Activated CD4-positive, alpha-beta T cell treated with anti-CD3 and anti-CD28 coated beads, Interleukin-2, amount 10 ng/mL, durations not matched to agents 7 days and 5 days (primary cell): ENCODE measurements at places on chromosomes 2 and 18.

- no peak overlapping the region for H3K27ac ChIP-seq
- no peak overlapping the region for H3K4me3 ChIP-seq
- H3K4me1 ChIP-seq: peaks cover 12% of the 10 kb centered on the region
- no peaks in the 10 kb centered on the region for H3K36me3 ChIP-seq
These were observed 1.6 kb downstream of the CELF4 start for GRCh38 chr18:37563931-37564392.

DNA sequence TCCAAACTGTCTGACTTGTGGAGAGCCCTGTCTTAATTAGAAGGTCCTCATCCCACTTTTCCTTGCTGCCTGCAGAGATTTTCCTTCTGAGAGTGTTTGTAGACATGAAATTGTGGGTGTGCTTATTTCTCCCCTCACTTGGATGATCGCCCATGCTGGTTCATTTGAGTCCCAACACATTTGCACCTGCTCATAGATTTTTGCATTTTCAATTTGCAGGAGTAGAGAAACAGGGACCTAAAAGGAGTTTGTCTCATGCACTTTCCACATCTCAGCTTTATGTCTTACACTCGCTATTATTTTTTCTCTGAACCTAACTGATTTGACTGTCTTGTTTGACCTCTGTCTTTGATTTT, 33.2 kb upstream of the FHL2 start:
- H3K4me3 ChIP-seq: no peak overlapping the region
- no peak for DNase-seq
- no peaks in the 10 kb centered on the region for H3K36me3 ChIP-seq
- peaks cover 11% of the 10 kb centered on the region for H3K27me3 ChIP-seq
- H3K27ac ChIP-seq: no peak overlapping the region
- H3K4me1 ChIP-seq: peaks cover 14% of the 10 kb centered on the region

- H3K36me3 ChIP-seq: no peaks in the 10 kb centered on the region
- H3K27ac ChIP-seq: no peak overlapping the region
- no peaks in the 10 kb centered on the region for H3K4me1 ChIP-seq
- H3K27me3 ChIP-seq: no peaks in the 10 kb centered on the region
- H3K4me3 ChIP-seq: no peak overlapping the region
- DNase-seq: no peak
These were observed 16.7 kb downstream of the LHCGR start for GRCh38 chr2:48738806-48739205.

DNA sequence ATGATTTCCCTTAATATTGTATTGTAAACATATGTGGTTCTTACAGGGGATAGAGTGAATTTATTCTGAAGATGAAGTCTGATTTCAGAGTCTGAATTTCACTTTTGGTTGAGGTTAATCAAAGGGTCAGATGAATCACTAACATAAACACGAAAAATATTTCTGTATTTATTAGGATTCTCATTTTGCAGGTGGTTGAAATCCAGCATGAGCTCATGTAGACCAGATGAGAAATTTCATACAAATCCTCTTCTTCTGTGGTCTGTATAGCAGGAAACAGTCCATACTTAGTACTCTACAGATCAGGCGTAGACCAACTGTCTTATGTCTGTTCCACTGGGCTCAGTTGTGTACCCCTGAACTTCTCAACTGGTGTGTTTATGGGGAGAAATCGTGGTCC, 157.8 kb downstream of the BABAM2 start:
- H3K36me3 ChIP-seq: peaks cover 10% of the 10 kb centered on the region
- H3K4me1 ChIP-seq: peaks cover 11% of the 10 kb centered on the region
- H3K27me3 ChIP-seq: no peaks in the 10 kb centered on the region
- no peak overlapping the region for H3K4me3 ChIP-seq

GRCh38 chr2:231988179-231988866, 26.8 kb downstream of the DIS3L2 start:
- H3K36me3 ChIP-seq: peaks cover 7% of the 10 kb centered on the region
- no peak for DNase-seq
- H3K27ac ChIP-seq: no peak overlapping the region
- peaks cover 5% of the 10 kb centered on the region for H3K4me1 ChIP-seq

- no peaks in the 10 kb centered on the region for H3K27me3 ChIP-seq
- H3K36me3 ChIP-seq: no peaks in the 10 kb centered on the region
- no peaks in the 10 kb centered on the region for H3K4me1 ChIP-seq
- no peak overlapping the region for H3K4me3 ChIP-seq
- H3K27ac ChIP-seq: no peak overlapping the region
These were observed 201.4 kb downstream of the SOCS6 start for GRCh38 chr18:70489986-70490933.
